ENCODE measurements at places on chromosomes 3 and 15.

GRCh38 chr3:99659951-99660350, 21.6 kb downstream of the COL8A1 start:
- H3K36me3 ChIP-seq = peaks cover 1% of the 10 kb centered on the region
- no peaks in the 10 kb centered on the region for H3K27me3 ChIP-seq
- H3K4me1 ChIP-seq = no peaks in the 10 kb centered on the region

DNA sequence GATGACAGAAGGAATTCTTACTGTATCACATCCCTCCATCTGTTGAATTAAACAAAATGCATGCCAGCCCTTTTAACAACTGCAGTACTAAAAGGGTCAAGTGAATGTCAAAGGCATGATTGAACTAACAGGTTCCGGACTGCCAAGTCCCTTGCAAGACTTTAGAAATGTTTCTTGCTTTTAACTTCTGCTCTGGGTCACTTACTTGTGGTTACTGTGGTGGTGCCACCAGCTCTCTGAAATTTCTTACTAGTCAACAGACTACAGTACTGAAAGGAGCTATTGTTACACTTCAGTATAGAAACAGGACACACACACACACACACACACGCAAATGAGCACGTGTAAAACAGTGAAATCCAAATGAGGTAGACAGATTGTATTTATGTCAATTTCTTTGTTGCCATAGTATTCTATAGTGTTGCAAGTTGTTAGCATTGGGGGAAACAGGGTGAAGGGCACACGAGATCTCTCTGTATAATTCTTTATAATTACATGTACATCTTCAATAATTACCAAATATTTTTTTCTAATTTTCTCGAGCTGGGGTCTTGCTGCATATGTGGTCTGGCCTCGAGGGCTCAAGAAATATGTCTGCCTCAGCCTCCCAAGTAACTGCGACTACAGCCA, 79.9 kb upstream of the SLC25A26 start:
- H3K36me3 ChIP-seq = no peaks in the 10 kb centered on the region
- no peak for DNase-seq
- no peak overlapping the region for H3K4me3 ChIP-seq
- H3K27ac ChIP-seq = no peak overlapping the region

- no peak overlapping the region for H3K27ac ChIP-seq
- peaks cover 41% of the 10 kb centered on the region for H3K27me3 ChIP-seq
- H3K36me3 ChIP-seq = no peaks in the 10 kb centered on the region
- no peak for DNase-seq
- no peak overlapping the region for H3K4me3 ChIP-seq
- no peaks in the 10 kb centered on the region for H3K4me1 ChIP-seq
These were observed 301.7 kb upstream of the UMPS start for GRCh38 chr3:124428372-124429128.

DNA sequence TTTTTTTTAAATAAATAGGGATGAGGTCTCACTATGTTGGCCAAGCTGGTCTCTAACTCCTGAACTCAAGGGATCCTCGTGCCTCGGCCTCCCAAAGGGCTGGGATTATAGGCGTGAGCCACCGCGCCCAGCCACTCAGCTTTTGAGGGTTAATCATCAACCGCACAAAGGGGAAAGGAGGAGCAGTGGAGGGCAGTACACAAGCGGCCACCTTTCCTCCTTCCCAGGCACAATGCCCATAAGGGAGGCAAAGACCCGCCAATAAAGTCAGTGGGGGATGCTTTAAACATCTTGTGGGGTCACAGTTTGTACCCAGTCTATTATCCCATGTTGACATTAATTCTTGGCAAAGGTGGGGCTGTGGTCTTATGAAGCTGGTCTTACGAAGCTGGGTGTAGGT, 32.4 kb downstream of the EHD4 start:
- H3K4me1 ChIP-seq = peaks cover 46% of the 10 kb centered on the region
- peaks cover 33% of the 10 kb centered on the region for H3K36me3 ChIP-seq
- no peaks in the 10 kb centered on the region for H3K27me3 ChIP-seq
- DNase-seq = no peak
- peak overlapping the region; percentile 86 for H3K27ac ChIP-seq
- peak overlapping the region; percentile 50 for H3K4me3 ChIP-seq

- H3K36me3 ChIP-seq = no peaks in the 10 kb centered on the region
- H3K4me3 ChIP-seq = no peak overlapping the region
- DNase-seq = no peak
- no peak overlapping the region for H3K27ac ChIP-seq
- H3K27me3 ChIP-seq = peaks cover 37% of the 10 kb centered on the region
These were observed 806 bp upstream of the CERS3 start for GRCh38 chr15:100529556-100529955.

DNA sequence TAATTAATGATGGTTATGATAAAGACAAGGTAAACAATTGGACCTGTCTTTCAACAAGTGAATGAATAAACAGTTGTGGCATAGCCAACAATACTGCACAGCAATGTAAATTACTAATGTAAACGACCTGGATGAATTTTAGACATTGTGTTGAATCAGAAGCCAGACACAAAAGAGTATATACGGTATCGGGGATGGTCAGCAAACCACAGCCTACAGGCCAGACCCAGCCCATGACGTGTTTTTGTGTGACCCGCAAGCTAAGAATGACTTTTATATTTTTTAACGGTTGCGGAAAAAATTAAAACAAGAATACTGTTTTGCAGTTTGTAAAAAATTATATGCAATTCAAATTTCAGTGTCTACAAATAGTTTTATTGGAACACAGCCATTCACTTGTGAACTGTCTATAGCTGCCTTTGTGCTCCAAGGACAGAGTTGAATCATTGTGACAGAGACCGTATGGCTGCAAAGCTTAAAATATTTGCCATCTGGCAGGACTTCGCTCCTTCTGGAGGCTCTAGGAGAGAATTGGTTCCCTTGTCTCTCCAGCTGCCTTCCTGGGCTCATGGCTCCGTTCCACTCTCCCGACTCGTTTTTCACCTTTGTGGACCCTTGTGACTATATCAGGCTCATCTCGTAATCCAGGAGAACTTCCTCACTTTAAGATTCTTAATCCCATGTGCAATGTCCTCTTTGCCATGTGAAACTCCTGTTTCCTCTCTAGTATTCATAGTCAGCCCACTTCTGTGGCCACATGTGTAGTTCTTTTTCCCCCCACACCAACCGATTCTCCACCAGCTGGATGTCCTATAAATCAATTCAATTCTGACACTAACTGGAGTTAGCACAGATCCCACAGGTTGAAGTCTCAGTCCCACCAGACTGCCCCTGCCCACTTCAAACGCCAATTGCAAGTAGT, 72.7 kb downstream of the CMTM8 start:
- no peaks in the 10 kb centered on the region for H3K27me3 ChIP-seq
- H3K4me3 ChIP-seq = no peak overlapping the region
- no peak for DNase-seq
- H3K27ac ChIP-seq = no peak overlapping the region

- H3K36me3 ChIP-seq = peaks cover 47% of the 10 kb centered on the region
- peaks cover 8% of the 10 kb centered on the region for H3K4me1 ChIP-seq
- no peak overlapping the region for H3K27ac ChIP-seq
- no peak overlapping the region for H3K4me3 ChIP-seq
These were observed 42.5 kb downstream of the TAMM41 start for GRCh38 chr3:11803977-11804892.

GRCh38 chr3:69823743-69824142, 84.5 kb downstream of the MITF start:
- H3K27ac ChIP-seq = no peak overlapping the region
- H3K4me1 ChIP-seq = no peaks in the 10 kb centered on the region
- no peaks in the 10 kb centered on the region for H3K36me3 ChIP-seq
- DNase-seq = no peak
- no peak overlapping the region for H3K4me3 ChIP-seq
- H3K27me3 ChIP-seq = no peaks in the 10 kb centered on the region

- no peaks in the 10 kb centered on the region for H3K4me1 ChIP-seq
- H3K27me3 ChIP-seq = no peaks in the 10 kb centered on the region
- no peak for DNase-seq
- no peak overlapping the region for H3K4me3 ChIP-seq
These were observed 42.8 kb downstream of the ILDR1 start for GRCh38 chr3:121979246-121979645.

DNA sequence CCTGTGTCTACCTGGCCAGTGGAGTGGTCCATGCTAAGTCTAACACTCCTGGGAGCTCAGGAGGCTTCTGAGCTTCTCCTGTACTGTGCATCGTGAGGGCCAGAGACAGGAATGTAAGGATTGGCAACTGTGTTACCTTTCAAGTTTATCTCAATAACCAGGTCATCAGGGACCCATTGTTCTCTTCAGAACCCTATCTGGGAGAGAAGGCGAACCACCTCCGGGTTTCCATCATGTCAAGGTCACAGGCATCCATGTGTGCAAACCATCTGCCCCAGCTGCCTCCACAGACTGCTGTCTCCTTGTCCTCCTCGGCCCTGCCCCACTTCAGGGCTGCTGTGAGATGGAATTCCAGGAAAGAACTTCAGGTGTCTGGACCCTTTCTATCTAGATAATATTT, 5.9 kb downstream of the ANKRD63 start:
- H3K27me3 ChIP-seq = peaks cover 27% of the 10 kb centered on the region
- no peak overlapping the region for H3K27ac ChIP-seq
- no peak for DNase-seq
- H3K36me3 ChIP-seq = peaks cover 6% of the 10 kb centered on the region

DNA sequence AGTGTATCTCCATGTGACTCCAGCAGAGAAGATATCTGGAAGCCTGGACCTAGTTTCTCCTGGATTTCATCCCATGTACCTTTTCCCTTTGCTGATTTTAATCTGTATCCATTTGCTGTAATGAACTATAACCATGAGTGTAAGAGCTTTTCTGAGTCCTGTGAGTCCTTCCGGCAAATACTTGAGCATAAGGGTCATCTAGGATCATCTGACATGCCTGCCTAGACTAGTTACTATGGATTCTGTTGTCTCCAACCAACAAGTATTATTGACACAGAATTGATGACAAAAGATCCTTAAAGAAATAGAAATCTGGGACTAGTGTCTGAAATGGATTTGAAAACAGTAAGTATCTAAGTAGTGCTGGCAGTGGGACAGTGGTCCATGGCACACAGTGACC, 11.3 kb upstream of the UBE3A start:
- H3K4me1 ChIP-seq = no peaks in the 10 kb centered on the region
- H3K4me3 ChIP-seq = no peak overlapping the region
- DNase-seq = no peak
- H3K27ac ChIP-seq = no peak overlapping the region
- H3K36me3 ChIP-seq = no peaks in the 10 kb centered on the region

DNA sequence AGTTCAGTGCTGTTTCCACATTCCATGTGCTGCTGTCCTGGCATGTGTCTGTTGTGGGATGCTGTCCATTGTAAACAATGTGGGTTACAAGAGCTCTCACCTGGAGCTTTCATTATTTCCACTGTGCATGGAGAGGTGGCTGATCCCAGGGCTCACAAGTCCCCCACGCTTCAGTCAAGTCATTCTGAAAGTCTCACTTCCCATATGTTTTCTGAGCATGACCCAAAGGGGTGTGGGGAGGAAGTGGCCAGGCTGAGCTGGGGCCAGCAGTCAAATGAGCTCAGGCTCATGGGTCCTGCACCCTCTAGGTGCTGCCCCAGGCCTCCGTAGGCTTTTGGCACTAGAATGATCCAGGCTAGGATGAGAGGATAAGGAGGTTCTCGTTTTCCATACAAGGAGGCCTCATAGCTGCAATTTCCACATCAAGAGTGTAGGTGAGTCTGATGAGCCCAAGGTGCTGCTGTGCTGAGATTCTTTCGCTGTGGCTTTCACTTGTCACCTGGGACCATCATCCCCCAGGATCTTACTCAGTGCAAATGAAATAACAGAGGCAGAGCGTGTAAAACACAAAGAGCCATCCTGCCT, 22.0 kb downstream of the STARD5 start:
- H3K27ac ChIP-seq = peak overlapping the region; percentile 98
- no peak for DNase-seq
- H3K36me3 ChIP-seq = peaks cover 91% of the 10 kb centered on the region
- H3K27me3 ChIP-seq = no peaks in the 10 kb centered on the region
- peak overlapping the region; percentile 99 for H3K4me3 ChIP-seq

GRCh38 chr3:40190056-40190455, 119.5 kb upstream of the EIF1B start:
- no peak for DNase-seq
- H3K27me3 ChIP-seq = peaks cover 6% of the 10 kb centered on the region
- H3K27ac ChIP-seq = no peak overlapping the region

DNA sequence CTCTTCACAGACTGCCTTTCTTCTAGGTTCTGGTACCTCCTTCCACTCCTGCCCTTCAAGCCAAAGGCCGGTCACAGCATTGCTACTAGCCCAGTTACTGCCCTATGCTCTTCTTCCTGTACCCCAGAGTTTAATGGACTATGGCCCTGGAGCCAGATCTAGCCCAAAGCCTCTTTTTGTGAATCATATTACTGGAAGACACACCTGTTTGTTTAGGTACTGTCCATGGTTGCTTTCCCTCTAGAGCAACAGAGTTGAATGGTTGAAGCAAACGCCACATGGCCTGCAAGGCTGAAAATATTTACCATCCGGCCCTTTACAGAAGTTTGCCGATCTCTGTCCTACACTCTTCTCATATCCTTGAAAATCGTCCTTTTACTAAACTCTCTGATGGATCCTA, 47.0 kb downstream of the PDZRN3 start:
- H3K27me3 ChIP-seq = no peaks in the 10 kb centered on the region
- H3K27ac ChIP-seq = no peak overlapping the region
- H3K36me3 ChIP-seq = no peaks in the 10 kb centered on the region
- H3K4me1 ChIP-seq = no peaks in the 10 kb centered on the region

GRCh38 chr3:35438101-35438500, 201.2 kb upstream of the ARPP21 start:
- no peaks in the 10 kb centered on the region for H3K27me3 ChIP-seq
- H3K4me1 ChIP-seq = no peaks in the 10 kb centered on the region
- no peak overlapping the region for H3K4me3 ChIP-seq

- H3K4me3 ChIP-seq = no peak overlapping the region
- H3K27me3 ChIP-seq = peaks cover 26% of the 10 kb centered on the region
- no peaks in the 10 kb centered on the region for H3K4me1 ChIP-seq
- H3K27ac ChIP-seq = no peak overlapping the region
These were observed 36.5 kb upstream of the ARNT2 start for GRCh38 chr15:80367661-80368060.

DNA sequence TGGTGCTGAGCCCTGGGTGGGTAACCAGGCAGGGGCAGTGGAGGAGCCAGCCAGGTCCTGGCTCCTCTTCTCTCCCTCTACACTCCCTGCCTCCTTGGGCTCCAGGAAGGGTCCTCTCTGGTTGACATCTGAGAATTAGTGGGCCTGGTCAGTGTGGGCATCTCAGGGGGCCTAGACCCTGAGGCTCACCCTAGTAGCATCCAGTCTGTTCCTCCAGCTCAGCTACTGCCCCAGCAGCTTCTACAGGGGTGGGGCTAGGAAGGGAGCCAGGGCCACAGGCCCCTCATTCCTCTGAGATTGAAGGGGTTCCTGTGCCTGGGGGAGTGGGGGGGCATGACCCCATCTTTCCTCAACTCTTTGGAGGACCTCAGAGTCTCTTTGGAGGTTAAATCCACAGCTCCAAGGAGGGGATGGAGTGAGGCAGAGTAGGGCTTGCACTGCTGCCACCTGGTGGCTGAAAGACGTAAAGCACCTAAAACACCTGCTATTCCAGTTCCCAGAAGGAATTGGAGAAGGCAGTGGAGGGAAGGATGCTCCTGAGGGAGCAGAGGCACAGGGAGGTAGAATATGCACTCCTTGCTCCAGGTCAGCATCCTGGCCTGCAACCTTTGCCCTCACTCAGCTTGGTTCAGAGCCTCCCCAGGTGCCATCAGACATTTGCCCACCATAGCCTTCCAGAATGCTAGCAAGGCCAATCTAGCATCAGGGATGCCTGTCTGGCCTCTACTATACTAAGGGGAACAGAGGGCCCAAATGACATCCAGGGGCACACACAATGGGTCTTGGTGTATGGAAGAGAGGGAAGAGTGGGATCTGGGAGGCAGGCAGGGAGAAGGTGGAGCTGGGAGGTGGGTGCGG, 25.1 kb downstream of the C3orf18 start:
- DNase-seq = peak; percentile 57
- no peak overlapping the region for H3K4me3 ChIP-seq
- no peak overlapping the region for H3K27ac ChIP-seq
- peaks cover 5% of the 10 kb centered on the region for H3K36me3 ChIP-seq
